CD4-positive, alpha-beta memory T cell (primary cell): ENCODE measurements at places on chromosomes 7 and 10.

DNA sequence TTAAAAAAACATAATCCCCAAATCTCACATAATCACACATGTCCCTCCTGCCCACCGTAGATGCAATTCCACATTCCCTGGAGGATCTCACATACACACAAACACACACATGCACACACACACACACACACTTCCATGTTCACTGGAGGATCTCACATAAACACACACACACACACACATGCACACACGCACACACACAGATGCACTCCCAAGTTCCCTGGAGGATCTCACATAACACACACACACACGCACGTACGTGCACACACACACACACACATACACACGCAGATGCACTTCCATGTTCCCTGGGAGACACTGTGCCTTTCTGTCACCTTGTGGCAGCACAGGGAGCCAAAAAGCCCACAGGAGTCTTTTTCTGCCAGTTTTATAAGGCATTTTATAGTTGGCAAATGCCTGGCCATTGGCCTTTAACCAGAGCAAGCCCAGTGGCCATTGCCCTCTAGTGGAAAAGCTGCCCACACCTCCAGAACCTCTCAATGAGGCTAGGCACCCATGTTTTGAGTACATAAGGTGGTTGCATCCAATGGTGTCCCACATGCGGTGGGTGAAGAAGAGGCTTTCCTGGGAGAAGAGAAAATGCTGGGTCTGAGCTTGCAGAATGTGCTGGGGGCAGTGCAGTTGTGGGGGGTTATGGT, 115.4 kb upstream of the ACBD5 start:
- no peak for DNase-seq

- DNase-seq = peak; percentile 34
These were observed 34.8 kb downstream of the LUC7L2 start for GRCh38 chr7:139394540-139394939.

GRCh38 chr10:90751107-90751997, 106.5 kb downstream of the HTR7 start:
- peak; percentile 45 for DNase-seq

DNA sequence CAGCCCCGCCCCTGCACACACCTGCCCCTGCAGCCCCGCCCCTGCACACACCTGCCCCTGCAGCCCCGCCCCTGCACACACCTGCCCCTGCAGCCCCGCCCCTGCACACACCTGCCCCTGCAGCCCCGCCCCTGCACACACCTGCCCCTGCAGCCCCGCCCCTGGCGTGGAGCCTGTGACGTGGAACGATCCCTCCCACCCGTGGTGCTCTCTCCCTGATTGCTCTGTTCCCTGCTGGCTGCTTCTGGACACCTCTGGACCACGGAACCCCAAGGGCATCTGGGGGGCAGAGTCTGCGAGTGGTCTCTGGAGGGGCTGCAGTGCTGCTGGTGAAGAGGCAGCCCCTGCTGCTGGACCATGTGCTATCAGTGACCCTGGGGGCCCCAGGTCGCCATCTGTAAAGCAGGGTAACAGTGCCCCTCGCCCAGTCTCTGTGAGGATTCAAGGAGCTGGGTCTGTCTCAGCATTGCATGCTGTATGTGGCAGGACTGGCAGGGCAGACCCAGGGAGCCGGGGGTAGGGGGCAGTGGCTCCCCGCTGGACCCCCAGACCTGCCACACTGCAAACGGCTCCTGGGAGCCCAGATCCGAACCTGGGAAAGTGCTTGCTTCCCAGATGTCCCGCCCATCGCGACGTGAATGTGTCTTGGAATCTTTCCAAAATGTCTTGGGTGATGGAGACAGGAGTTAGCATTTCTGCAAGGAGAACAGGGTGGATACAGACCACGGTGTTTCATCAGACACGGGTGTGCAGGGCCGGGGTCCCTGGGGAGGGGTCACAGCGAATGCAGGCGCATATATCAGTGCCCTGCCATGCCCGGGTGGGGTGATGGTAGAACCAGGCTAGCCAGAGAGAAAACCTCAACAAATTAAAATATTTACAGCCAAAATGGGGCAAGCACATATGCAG, 27.9 kb upstream of the NKX6-2 start:
- DNase-seq = no peak

GRCh38 chr10:69802424-69803161, 887 bp downstream of the COL13A1 start:
- DNase-seq = no peak

DNA sequence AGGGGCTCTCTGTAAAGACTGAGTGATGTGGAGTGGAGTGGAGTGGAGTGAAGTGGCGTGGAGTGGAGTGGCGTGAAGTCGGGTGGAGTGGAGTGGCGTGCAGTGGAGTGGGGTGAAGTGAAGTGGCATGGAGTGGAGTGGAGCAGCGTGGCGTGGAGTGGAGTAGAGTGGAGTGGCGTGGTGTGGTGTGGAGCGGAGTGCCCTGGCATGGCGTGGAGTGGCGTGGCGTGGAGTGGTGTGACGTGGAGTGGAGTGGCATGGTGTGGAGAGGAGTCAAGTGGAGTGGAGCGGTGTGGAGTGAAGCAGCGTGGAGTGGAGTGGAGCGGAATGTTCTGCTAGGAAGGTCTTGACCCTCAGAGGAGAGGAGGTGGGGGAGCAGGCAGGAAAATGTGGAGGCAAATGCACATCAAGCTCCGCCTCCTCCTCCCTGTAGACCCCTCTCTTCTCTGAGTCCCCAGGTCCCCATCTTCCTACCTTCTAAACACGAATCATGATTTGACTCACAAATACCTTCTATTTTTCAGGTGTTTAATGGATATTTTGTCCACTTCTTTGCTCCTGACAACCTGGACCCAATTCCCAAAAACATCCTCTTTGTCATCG, 19.9 kb downstream of the ITIH2 start:
- DNase-seq = no peak

DNA sequence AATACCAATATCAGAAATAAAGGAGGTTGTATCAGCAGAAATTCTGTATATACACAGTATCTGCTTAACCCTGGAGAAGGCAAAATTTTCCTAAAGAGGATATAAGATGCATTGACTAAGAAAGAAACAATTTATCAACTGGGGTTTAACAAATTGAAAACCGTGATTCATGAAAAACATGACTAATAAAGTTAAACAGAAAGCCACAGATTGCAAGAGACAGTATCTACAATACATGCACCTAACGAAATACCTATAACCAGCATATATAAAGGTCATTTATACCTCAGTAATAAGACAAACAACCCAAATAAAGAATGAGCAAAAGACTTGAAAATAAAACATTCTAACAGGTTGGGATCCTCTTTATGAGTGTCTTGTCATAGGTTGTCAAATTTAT, 101.8 kb downstream of the IQUB start:
- DNase-seq = no peak

DNA sequence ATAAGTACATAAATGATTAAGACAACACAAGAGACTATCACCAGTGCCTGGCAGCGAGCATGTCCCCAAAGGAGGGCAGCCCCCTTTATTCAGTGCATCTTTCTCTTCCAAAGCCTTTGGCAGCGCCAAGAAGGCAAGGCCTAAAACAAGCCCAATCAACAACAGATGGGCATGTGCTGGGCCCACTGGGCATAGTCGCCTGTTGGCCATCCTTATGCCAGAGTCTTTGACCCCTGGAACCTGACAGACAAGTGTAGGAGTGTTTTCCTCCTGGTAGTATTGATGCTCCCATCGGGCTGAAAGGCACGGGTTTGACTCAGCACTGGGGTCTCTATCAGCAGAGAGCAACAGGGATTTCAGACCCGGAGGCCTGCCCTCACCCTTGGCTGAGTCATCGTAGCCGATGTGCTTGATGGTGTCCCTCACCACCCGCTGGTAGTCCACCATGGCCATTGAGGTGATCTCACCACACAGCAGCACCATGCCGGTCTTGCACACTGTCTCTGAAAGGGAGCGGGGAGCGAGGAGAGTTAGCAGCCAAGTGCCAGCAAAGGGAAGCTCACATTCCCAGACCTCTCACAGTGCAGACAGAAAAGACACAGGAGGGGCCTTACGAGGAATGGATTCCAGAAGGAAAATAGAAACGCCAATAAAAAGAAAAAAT, 5.8 kb downstream of the MAT1A start:
- no peak for DNase-seq

GRCh38 chr10:103843045-103843444, 12.3 kb downstream of the SH3PXD2A start:
- DNase-seq = no peak

- DNase-seq = no peak
These were observed 27.3 kb downstream of the KNDC1 start for GRCh38 chr10:133187091-133187905.

DNA sequence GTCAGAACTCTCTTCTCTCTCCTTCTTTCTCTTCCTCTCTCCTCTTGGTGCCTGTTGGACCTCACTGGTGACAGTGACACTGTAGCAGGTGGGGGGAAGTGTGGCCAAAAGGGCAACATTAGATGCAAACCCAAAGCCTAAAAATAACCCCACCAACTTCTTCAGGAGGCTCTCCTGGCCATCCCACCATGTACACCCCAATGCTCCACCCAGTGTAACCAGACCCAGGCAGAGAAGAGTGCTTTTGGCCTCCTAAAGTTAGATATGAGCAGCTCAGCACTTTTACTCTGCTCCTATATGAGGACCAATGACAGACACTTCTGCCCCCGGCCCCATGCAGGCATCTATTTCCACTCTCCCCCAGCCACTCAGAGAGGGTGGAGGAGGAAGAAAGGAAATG, 5.5 kb downstream of the MYOZ1 start:
- DNase-seq = no peak

DNA sequence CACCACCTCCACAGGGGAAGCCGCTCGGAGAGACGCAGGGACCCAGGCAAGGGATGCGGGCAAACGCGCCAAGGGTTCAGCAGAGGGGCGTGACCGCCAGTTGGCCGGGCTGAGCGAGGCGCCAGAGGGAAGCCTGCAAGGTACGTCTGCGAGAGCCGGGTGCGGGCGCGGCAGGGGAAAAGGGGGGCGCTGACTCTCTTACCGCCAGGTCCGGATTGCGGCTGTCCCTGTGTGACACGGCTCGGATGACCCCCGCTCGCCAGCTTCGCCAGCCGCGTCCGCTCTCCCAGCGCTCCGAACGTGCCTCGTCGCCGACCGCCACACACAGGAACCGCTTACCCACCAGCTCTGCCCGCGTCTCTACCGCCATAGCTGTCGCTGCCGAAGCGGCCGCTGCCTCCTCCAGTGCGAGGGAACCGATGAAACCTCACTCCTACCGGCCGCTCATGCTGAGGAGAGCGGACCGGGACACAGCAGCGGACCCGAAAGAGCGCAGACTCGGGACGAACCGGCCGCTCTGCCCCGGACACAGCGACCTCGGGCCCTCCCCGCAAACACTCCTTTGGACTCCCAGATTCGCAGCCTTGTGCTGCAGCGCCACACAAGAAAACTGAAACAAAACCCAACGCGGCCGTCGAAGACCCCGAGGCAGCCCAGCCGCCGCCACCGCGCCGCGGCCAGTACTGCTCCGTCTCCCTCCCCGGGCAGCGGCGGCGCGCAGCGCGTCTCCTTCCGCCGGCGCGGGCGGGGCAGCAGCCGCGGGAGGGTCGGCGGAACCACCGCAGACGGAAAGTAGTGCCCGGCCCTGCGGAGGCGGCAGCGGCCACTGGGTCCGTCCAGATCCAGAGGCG, at the start of gene JMJD1C:
Gene JMJD1C, minus strand, starts transcription at position 685 of the 851 bp plus-strand sequence. Its CDS starts 315 bp downstream, at position 370.
- DNase-seq = peak; percentile 64

- DNase-seq = no peak
These were observed 233.8 kb downstream of the C7orf25 start for GRCh38 chr7:42677751-42678699.

DNA sequence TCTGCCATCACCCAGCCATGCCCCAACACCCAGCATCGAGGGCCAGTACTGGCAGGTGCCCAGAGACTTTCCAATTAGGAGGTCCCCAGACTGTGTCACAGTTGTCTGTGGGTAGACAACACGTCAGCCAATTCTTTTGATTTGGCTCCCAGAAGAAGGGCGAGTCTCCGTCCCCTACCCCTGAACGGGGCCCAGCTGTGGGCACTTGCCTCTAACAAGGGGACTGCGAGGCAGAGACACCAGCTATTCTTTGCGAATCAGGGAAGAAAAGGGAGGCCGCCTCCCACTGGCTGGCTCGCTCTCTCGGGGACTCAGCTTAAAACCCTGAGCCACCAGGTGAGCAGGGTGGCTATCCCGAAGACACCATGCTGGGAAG, 167.3 kb downstream of the USP6NL start:
- no peak for DNase-seq

DNA sequence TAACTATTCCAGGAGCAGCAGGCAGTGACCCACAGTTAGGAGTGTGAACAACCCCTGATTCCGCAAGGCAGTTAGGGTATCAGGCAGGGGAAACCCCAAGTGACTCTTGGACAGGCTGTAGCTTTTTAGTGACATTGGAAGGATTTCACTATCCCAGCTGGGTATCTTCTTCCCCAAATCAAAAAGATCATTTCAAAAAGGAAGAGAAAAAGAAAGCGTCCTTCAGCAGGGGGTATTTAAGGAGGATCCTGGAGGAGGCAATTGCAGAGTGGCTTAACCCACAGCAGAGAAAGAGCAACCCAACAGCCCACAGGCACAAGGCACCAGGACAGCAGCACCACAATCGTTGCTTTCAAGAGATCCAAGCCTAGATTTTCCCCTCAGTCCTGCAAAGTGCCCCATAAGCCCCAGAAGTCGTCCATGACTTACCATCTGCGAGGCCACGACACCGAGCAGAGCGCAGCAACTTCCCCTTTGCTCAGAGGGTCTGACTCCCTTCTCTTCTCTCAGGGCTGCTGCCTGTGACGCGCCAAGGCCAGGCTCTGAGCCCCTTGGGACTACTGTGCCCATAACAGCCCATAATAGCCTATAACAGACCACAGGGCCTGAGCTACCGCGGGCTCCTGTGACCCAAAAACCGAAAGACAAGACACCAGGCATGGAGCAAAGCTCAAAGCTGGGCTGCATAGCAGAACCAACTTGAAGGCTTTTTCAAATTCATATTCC, 19.8 kb downstream of the PIK3AP1 start:
- no peak for DNase-seq

DNA sequence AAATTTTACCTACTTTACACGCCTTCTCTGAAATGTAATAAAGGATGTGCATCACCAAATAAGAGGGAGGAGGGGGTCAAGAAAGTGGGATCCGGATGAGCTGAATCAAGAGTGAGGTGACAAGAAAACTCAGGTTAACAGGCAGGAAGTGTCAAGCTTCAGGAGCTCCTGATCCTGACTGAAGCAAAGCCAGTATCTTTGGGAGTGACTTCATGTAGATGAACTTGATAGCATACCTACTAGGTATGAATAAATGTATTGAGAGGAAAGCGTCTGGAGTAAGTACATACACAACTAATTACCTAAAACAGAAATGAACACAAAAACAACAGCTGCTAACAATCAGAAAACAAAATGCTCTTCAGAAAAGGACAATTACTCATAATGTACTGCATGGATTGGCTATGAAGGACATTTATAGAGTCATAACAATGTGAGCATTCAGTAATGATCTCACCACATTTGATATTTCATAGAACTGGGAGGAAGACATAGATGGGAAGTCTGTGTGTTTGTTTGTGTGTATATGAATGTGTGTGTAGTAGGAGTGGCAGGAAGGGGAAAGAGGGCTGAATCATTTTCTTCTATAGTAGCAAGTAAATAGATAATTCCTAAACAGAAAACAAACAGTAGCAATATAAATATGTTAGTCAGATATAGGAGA, 29.4 kb downstream of the PRKG1 start:
- DNase-seq = no peak

DNA sequence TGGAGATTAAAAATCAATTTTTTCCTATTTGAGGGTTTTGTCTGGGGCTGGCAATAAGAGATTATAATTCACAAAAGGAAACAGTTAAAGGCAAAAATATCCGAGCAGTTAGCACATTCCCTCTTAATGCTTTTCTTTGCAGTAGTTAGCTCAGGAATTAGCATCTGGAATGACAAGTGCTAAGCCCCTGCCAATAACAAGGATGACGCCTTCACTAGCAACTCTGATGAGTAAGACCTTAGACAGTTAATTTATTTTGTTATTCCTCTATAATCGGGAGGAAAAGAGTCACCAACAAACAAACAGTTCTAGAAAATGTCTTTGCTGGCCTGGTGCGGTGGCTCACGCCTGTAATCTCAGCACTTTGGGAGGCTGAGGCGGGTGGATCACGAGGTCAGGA, 151.3 kb downstream of the TRIL start:
- no peak for DNase-seq
